ENCODE measurements at places on chromosomes 3 and 15.

DNA sequence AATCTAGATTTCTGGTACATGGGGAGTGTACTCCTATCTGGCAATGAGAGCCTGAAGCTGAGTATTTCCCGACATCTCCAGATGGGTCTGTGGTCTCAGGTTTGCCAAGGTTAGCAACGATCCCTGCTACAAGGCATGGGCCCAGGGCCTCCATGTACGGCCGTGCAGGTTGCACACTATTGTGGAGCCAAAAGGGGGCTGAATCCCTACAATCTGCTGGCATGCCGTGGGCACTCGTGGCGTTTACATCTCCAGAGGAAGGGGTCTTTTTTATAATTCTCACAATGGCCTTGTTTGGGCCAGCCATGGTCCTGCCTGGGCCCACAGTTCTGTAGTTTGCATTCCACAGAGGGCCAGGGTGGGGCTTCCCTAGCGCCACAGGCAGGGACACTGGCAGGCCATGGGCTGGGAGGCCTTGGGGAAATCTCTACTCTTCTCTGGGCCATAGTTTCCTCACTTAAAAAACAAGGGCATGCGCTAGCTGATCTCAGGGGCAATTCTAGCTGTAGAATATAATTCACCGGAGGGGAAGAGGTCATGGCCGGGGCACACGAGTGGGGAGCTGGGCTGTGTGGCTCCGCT, 68.9 kb upstream of the TLE3 start:
- no peak for DNase-seq

GRCh38 chr3:108106449-108106848, 15.6 kb upstream of the CD47 start:
- no peak for DNase-seq

GRCh38 chr15:93610944-93611343, 521.9 kb upstream of the RGMA start:
- DNase-seq = no peak

GRCh38 chr3:33644582-33644981, 73.5 kb downstream of the CLASP2 start:
- no peak for DNase-seq

GRCh38 chr3:128709506-128710210, 16.3 kb upstream of the RAB7A start:
- DNase-seq = no peak

DNA sequence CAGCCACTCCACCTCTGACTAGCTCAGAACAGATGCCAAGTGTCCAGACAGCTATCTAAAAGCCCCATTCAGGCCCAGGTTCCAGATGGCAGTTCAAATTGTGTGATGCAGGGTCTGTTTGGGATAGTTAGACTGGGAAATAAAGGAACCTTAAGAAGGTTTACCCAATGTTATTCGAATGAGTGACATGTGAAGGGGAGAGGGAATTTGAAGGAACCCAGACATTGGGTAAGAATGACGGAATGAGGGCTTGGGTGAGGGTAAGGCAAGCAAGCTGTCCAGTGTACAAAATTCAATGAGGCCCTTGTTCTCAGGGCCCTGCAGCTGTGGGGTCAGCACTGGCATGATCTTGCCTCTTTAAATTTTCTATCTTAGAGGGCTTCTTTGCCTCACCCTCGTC, 34.1 kb downstream of the ATP13A5 start:
- no peak for DNase-seq

DNA sequence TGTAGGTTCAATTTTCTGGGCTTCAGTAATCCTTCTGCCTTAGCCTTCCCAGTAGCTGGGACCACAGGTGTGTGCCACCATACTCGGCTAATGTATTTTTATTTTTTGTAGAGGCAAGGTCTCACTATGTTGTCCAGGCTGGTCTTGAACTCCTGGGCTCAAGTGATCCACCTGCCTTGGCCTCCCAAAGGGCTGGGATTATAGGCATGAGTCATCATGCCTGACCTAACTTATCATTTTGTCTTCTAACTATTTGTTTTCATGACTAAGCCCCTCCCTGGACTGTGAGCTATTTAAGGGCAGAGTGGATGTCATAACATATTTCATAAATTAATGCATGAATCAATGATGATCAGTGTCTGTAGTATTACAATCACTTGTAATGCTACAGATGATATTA, 56.1 kb upstream of the PIAS1 start:
- DNase-seq = peak; percentile 74

- DNase-seq = no peak
Observed at GRCh38 chr15:98804057-98804380, 155.7 kb downstream of the IGF1R start.
